ENCODE measurements at places on chromosomes 11 and 22.

DNA sequence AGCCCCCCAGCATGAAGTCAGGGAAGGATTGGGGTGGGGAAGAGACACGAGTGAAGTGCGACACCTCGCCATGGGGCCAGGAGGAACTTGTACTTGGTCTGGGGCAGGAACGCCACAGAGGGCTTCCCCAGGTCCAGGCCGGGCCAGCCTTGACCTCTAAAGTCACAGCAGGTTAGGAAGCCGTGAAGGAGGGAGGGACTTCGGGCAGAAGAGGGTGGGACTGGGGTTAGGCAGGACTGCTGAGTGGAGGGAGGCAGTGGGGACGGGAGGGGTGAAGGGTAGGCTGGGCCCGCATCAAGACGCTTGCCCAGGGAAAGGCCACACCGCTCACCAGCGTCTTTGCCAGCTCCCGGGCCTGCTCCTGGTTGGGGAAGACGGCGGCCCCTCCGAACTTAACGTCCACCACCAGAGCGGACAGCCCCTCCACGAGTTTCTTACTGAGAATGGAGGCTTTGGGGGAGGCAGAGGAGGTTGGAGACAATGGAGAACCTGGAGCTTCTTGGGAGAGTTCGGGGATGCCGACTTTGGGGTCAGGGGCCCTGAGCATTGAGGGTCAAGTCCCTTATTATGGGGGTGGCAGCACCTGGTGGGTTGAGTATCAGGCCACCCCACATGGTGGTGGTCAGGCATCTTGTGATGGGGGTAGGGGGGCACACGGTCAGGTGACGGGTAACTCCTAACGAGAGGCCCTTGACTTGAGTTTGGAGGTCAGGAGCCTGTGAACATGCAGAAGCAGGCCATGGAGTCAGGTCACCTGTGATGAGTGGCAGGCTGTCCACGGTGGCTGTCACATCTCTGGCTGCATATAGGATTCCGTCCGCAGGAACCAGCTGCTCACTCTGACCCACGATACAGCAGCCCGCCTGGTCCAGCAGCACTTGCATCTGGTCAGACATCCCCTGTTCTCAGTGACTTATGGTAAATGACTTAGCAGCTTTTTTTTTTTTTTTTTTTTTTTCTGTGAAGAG, 1.7 kb upstream of the SCO2 start:
- peak; percentile 50 for DNase-seq

DNA sequence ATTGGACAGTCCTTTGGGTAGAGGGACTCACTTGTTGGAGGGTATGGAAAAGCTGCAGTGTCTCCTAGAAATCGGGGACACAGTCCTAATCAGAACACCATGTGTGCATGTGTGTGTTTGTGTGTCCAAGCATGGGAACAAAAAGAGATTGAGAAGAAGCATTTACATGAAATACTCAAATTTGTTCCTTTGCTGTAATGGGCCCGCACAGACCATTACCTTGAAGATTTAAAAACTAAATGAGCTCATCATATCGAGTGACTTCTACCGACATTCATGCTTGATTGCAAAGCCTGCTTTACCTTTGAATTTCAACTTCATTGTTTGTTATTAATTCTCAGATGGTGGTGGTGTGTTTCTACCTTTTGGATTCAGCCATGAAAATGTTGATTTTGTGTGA, 106.9 kb downstream of the ZBTB16 start:
- DNase-seq: peak; percentile 27

- DNase-seq: peak; percentile 36
Measured at GRCh38 chr11:107752949-107753822, 41.3 kb upstream of the SLN start.

GRCh38 chr11:7540830-7541555, 27.2 kb downstream of the PPFIBP2 start:
- DNase-seq: no peak

DNA sequence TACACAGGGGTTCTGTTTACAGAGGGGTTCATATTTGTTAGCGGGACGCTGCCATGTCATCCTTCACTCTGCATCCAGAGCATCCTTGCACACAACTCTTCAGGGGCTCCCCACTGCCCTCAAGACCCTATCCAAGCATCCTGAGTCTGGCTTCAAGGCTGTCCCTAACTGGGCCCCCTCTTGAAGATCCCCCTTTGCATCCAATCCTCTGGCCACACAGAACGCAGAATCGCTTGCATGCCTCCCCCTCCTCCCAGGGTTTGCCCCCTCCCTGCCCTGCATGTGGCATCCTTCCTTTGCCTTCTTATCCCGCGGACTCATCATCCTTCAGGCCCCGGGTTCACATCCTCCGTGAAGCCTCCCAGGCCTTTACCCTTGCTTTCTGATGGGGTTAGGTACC, 18.6 kb downstream of the C1QTNF6 start:
- no peak for DNase-seq

DNA sequence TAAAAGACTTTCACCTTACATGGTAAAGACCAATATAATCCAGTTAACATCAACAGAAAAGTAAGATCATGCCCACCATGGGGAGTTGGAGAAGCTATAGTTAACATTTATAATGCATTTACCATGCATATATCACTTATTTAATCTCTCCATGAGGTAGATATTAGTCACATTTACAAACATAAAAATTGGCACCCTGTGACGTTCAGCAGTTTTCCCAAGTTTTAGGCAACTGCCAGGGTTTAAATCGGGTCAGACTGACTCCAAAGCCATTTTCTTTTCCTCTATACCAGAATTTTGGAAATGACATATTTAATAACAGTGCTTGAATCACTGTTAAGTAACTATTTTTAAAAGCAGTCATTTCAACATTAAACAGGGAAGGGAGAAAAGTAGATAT, 266.3 kb downstream of the DDX10 start:
- peak; percentile 78 for DNase-seq

DNA sequence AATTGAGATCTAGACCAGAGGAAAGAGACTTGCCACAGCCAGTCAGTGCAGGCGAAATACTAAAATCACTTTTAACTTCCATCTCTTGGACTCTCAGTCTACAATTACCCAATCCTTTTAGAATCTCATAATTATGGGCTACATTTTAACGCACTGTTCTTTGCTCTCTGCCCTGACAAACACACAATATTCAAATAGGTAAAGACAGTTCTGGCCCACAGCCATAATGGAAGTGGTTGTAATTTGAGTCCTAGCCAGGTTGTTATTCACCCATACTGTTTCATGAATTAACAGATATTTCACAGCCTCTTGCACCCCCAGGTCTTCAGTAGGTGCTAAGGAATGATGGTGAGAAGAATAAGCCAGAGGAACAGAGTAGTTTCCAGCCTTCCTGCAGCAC, 830 bp downstream of the C11orf97 start:
- no peak for DNase-seq

GRCh38 chr11:57335023-57335342, 709 bp downstream of the SSRP1 start:
- DNase-seq: no peak

GRCh38 chr11:86811637-86812321, 11.4 kb downstream of the PRSS23 start:
- DNase-seq: peak; percentile 79

- DNase-seq: no peak
Measured at GRCh38 chr11:47955061-47955755, 25.2 kb upstream of the PTPRJ start.

- no peak for DNase-seq
Measured at GRCh38 chr11:72363112-72363511, 71.2 kb downstream of the CLPB start.

- no peak for DNase-seq
Measured at GRCh38 chr22:39994566-39995392, at the start of gene FAM83F. TSS of gene FAM83F (plus strand) at chr22:39994954. CDS start at chr22:39995043, 89 bp downstream.

DNA sequence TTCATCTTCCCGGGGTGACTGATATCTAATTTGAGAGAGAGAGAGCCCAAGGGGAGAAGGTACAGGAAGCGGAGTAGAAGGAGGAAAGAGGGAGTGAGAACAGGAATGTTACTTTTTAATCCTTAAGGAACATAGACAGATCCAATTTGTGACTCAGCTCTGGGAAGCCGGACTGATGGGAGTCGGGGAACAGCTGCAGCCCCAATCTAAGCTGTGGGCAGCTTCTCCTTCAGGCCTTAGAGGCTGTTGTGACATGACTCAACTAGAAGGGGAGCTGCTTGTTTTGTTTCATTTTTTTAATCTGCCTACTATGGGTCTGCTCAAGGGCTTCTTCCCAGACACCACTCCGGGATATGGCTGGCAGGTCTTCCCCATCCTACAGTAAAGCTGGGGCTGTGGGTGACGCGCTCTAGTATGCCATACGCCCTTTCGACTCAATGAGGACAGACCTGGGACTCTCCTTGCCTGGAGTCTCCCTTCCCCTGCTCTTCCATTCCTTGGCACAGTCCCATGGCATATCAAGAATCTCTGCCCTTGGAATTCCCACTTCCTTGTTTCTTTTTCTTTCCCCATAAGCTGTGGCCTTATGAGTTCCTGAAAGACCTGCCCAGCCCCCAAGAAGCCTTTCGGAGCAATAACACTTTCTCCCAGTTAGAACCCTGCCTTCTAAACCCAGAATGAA, 103.3 kb upstream of the AKIP1 start:
- DNase-seq: peak; percentile 94

- DNase-seq: no peak
Measured at GRCh38 chr22:20142711-20143621, 7.9 kb downstream of the CCDC188 start.

DNA sequence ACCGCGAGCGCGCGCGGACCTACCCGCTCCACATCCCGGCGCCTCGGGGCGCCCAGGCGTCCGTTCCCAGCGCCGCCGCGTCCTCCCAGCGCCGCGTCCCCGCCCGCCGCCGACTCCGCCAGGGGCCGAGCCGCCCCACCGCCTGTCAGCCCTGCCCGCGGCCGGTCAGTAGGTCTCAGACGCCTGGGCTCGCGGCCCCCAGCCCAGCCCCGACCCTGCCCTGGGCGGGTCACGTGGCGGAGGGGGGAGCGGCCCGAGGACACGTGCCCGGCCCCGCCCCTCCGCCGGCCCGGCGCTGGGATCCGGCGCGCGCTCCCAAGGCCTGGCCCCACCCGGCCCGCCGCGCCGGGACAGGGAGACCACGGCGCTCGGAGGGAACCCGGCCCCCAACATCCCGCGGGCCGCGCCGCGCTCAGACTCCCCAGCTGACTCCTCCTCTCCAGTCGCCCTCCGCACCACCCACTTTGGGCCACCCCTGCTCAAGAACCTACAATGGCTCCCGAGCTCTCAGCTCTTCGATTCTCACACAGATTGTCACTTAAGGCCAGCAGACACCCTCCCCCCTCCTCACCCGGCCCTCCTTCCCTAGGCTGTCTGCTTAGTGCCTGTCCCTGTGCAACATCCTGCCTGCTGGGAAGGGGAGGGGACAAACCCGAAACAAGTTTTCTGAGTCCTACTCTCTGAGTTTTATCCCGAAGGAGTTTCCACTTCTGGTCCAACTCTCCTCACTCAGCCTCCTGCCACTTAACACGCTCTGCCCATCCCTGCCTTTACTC, at the start of gene RAB3IL1:
Gene RAB3IL1, minus strand, starts transcription at position 233 of the 776 bp plus-strand sequence. Its CDS starts 199 bp downstream, at position 34.
- DNase-seq: peak; percentile 27

GRCh38 chr22:40726514-40726913, 47.2 kb downstream of the MCHR1 start:
- no peak for DNase-seq

GRCh38 chr11:76559346-76559745, 111.2 kb downstream of the LRRC32 start:
- no peak for DNase-seq

DNA sequence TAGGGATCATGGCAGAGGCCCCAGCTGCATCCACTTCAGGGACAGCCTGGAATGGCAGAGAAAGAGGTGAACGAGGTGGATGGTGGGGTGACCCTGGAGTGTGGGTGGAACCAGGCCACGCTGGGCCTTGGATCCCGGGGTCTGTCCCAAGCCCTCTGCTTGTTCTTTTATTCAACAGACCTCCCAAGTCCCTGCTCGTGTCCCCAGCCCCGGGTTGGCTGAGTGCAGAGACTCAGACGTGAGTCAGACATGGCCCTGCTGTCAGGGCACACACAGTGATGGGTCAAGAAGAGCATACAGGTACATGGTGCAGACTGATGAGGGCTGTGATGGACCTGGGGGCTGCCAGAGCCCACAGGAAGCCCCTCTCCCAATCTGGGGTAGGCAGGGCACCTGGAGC, 6.6 kb downstream of the ARHGAP8 start:
- no peak for DNase-seq

GRCh38 chr22:37634417-37634924, 5.0 kb upstream of the SH3BP1 start:
- no peak for DNase-seq

GRCh38 chr11:107969219-107969618, 39.5 kb upstream of the CUL5 start:
- peak; percentile 3 for DNase-seq

- peak; percentile 60 for DNase-seq
Measured at GRCh38 chr11:59283825-59284772, 71.4 kb upstream of the MPEG1 start.

DNA sequence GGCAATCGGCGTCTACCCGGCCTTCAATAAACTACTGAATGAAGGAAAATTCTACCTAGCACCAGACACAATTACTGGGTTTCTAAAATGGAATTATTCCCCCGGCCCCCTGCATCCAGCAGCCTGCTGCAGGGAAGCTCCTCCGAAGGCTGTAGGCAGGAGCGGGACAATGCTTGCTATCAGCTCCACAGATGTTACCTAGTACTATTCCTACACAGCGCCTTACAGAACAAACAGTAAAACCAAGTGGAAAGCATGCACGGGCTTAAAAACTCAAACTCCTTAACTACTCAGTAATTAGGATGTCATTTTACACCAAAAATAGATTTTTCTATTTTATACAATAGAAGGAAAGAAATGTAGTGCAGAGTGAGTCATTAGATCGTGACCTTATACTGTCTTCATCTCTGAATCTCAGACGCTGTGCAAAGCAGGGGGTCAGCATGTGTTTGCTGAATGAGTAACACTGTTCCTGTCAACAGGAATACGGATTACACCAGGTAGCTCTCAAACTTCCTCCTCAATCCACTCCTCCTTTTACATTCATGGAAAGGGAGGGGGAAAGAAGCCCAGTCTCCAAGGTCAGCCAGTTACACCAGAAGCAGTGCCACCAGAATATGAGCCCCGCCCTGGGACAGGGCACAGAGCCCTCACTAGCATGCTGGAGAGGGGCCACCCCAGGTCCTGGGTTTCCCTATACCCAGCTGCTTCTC, 74.9 kb downstream of the PACSIN2 start:
- peak; percentile 91 for DNase-seq

- DNase-seq: peak; percentile 75
Measured at GRCh38 chr11:65430406-65431217, 8.0 kb downstream of the NEAT1 start.

GRCh38 chr11:72709478-72710238, 35.4 kb upstream of the PDE2A start:
- DNase-seq: no peak

DNA sequence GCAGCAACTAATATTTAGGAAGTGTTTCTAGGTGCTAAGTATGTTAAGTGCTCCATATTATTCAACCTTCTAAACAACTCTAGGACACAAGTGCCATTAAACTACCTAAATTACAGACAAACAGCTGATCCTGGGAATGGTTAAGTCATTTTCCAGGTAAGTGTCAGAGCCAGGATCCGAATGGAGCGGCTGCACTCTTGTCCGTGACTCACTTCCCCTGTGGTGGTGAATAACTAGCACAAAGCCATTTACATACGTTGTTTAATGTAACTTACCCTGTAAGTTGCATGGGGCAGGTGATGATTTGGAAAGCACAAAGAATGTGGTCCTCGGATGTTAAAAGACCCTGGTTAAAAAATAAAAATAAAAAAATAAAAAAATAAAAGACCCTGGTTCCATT, 8.8 kb upstream of the PRG2 start:
- no peak for DNase-seq

All from fibroblast of mammary gland (primary cell).